ENCODE measurements at places on chromosomes 7 and 10.

- DNase-seq, result no peak
Measured at GRCh38 chr10:51986516-51986915, 287.1 kb upstream of the CSTF2T start.

- no peak for DNase-seq
Measured at GRCh38 chr10:110218632-110219031, 11.2 kb downstream of the MXI1 start.

DNA sequence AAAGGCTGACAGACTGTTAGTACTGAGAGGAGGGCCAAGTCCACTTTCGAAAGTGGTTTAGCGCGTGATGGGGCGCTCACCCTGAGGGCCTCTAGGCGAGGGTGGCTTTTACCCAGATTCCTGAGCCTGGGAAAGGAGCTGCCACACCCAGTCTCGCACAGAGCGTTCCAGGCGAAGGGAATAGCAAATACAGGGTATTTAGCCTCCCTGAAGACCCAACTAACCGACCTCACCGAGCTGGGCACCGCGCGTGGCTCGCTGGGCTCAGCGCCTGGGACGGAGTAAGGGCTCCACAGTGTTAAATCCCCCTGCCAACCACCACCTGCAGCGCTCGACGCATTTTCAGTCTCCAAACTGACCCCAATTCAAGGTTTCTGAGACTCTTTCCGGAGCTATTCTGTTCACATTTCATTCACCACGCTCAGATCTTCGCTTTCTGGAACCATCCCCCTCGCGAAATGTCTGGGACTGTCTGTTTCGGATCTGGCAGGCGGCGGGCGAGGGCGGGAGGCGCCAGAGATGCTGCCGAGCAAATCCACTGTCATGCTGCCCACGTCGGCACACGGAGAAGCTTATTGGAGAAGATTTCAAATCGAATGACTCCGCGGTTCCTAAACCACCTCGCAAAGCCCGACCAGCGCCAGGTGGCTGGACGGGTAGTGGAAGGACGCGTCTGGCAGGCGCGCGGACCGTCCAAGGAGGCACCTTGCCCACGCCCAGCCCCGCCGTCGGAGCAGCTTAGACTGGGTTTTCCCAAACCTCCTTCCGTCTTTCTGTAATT is 1.4 kb upstream of the OSBPL3 start:
- peak; percentile 23 for DNase-seq

DNA sequence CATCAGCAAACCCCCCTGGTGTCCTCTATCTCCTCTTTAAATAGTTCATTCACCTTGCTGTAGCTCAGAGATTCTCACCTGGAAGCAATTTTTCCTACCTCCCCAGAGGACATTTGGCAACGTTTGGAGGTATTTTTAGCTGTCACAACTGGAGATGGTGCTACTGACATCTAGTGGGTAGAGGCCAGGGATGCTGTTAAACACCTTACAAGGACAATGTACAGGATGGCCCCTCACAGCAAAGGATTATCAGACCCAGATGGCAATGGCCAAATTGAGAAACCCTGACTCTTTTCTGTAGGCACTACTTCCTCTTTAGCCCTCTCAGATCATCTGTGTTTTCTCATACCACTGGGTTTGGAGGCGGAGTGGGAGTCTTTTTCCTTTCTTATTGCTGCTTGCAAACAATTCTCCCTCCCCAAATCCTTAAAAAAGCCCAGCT is 13.2 kb upstream of the TRA2A start:
- DNase-seq, result no peak

DNA sequence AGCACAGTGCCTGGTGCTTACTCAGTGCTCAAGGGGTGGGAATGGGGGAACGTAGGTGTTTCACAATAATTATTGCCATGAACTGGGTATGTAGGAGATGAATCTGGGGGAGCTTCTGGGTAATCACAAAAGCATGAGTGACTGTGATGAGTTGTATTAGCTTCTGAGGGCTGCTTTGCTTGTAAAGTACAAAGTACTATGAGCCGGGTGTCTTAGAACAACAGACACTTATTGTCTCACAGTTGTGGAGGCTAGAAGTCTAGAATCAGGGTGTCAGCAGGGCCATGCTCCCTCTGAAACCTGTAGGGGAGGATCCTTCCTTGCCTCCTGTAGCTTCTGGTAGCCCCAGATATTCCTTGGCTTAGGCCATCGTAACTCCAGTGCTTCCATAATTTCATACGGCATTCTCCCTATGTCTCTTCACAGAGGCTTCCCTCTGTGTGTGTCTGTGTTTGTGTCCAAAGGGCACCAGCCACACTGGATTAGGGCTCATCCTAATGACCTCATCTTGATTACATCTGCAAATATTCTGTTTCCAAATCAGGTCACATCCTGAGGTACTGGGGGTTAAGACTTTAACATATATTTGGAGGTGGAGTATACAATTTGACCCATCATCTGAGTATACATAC is 84.8 kb upstream of the AGBL3 start:
- DNase-seq, result no peak

DNA sequence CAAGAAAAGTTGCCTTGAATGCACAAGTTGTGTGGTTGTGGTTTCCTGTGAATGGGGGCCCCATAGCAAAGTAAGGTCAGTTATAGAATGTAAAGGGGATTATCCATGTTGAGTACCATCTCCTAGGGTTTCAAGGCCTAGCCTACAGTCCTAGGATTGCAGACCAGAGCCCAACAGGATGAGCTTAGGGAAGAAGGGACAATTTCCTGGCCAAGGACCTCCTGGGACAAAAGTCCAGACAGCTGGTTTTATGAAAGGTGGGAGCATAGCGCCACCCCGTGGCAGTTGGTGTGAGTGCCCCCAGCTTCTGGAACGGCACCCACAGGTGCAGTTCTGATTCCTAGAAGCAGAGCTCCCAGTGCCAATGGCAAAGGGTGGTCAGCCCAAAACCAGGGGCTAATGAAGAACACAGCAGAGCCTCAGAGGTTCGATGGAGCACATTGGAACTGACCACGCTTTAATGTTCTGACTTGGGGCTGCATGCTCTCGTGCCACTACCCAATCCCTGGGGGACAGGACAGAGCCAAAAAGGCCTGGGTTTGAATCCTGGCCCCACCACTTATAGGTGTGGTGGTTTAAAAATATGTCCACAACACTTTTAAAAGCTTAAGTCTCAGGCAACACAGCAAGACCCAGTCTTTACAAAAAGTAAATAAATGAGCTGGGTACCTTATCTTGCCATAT is 25.8 kb upstream of the TMEM120A start:
- peak; percentile 66 for DNase-seq

DNA sequence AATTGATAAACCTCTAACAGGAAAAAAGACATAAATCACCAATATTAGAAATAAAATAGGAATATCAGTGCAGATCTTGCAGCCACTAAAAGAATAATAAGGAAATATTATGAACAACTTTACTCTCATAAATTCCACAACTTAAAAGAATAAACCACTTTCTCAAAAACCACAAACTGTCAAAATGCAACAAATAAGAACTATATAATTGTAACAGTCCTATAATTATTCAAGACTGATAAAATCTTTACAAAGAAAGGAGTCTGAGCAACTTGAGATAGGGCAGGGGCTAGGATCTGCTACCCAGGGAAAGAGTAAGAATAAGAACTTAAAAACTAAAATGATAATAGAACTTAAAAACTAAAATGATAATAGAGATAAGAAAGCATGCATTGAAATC is 169.5 kb upstream of the GDF10 start:
- no peak for DNase-seq

DNA sequence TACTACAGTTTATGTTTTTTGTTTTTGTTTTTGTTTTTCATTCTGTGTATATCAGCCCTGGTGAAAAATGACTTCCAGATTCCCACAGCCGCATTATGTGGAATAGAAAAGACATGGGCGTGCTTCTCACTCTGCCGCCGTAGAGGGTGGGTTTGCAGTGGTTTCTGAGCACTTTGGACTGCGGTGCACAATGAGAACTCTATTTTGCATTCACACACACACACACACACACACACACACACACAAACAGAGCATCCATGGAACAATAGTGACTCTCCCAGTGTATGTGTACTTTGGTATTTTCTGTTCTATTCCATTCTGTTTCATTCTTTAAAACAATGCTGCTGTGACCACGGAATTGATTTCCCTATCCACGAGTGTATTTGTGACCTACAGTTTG is 657.3 kb upstream of the FOXK1 start:
- DNase-seq, result no peak

GRCh38 chr7:7686811-7687508 is 31.4 kb downstream of the RPA3 start:
- DNase-seq, result no peak

DNA sequence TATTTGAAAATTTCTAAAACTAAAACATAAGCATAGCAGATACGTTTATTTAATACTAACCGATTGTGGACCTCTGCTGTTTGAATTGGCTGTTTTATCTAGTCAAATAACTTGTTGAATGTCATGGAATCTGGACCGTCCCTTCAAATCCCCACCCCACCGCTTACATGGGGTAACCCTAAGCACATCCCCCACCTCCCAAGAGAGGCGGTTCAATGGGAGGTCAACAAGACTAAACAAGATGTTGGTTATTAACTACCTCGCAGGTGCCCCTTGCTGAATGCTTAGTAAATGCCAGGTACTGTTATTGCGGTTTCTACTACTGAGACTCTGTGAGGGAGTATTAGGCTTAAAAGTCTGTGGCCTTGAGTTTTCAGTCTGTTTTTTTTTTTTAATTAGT is 70.9 kb downstream of the DAGLB start:
- no peak for DNase-seq

DNA sequence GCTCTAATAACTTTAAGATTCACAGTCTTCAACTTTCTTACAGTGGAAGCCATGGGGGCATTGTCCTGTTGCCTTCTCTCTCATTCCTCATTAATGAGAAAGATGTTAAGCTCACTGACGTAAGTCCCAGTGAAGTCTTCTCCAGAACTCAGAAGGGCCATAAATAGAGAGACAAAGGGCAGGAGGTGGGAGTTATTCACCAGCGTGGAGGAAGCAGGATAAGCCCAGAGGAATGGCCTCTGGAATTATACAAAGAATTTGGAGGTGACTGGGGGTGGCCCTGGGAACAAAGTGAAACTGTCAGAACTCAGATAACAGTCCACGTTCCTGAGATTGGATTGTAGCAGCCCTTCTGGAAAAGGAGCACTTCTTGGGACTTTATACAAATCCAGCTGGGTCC is 52.4 kb downstream of the SORBS1 start:
- no peak for DNase-seq

DNA sequence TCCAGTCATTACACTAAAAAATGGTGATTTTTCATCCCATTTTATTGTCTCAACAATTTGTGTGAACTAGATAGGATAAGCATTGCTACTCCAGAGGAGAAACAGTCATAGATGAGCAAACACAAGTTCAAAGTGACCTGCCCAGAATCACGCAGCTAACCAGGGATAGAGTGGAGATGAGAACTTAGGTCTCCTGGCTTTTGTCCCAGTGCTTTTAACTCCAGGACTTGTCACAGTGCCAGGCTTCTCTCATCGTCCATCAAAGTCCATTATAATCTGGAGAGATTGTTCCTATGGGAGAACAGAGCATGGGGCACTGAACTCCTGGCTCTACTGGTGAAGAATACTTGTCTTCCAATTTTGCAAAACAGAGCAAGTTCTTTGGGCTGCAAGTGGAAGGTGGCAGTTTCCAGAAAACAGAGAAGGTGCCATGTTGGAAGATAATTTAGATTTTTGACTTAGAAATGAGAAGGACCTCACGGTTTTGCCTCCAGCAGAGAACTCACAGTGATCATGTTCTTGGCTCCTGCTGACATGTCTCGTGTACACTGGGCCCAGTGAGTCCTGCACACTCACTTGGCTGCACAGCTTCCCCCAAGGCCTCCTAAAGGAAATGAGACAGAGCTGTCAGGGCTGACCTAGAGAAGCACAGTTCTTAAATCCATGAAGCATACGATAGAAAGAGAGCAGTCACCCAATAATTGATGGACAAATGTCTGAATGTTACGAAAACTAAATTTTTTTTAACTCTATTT is 322.9 kb upstream of the NRP1 start:
- no peak for DNase-seq

- no peak for DNase-seq
Measured at GRCh38 chr7:24478137-24478655, 95.1 kb upstream of the PALS2 start.

DNA sequence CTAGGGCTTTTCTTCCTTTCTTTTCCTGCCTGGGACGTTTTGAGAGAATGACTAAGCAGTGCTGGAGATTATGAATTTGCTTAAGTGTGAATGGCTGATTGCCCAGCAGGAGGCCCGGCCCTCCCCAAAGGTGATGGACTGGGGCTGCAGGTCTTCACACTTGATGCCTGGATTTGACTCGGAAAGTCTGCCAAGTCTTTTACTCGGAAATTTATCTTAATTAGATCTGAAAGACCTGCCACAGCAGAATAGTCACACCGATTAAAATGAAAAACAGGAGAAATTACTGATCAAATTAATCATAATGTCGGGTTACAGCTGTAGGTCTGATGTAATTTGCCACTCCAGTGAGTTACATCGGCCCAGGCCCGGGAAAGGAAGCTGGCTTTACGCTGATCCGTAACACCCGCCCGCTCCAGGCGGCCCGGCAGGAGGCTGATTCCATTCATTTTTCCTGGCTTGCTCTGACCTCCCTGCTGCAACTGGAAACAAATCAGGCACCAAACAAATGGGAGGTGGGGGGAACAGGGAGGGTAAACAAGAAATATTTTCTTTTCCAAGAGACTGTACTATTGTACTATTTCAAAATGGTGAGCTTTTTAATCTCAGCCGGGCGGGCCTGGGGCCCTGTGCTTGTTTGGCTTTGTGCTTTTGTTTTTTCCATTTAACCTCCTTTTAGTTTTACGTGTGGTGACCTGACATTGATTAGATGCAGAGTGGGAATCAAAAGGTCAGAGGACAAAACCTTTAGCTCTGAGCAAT is 212.4 kb upstream of the YAE1 start:
- DNase-seq, result no peak

Measured in hypothalamus (tissue), 51 donors.